CD4-positive, alpha-beta T cell treated with Interleukin-4 for 1 hour (primary cell): ENCODE measurements at places on chromosomes 5 and 9.
A peak's percentile ranks its signal among the peaks of the same experiment; 100 is the strongest.

DNA sequence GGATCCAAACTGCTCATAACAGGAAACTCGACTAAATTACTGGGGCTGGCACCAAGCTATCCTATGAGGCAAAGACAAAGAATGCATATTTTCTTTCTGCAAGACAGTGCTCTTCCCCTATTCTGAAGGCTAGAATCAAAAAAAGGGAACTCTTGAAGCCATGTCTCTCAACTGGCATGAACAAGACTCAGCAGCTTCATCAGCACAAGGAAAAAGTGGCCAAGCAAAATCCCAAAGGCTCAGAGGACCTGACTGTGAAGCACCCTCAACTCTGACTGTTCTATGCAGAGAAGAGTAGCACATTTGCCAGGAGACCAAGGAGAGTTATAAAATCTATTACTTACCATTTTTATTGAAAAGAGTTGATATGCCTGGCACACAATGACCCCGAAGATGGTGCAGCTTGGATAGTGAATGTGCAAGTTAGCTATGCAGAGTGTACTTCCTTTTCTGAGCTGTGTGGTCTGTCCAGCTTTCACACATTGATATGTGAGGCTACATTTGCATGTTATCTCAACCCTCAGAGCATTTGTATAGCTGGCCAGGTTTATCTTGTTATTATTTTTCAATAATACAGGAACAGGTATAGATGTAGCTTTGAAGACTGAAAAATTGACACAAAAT, 51.0 kb upstream of the FYB1 start:
- DNase-seq = peak; percentile 48

DNA sequence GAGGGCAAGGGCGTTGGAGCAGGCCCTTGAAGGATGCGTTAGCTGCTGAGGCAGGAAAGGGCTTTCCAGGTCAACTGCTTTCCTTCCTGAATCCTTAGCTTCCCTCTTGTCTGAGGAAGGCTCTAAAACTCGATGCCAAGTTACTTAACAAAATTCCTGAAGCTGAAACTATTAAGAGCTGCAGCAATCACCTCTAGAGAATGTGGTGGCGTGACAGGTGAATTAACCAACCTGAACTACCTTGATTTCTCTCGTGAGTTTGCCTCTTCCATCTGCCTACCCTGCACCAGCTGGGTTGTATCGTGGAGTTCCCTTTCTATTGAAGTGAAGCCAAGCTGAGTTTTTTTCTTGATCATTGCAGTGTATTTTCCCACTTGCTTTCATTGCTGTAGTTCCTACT, 96.1 kb downstream of the PDE8B start:
- no peak for DNase-seq

- no peak for DNase-seq
These were observed 42.2 kb upstream of the TNFSF8 start for GRCh38 chr9:114972510-114973136.

- no peak for DNase-seq
These were observed 43.6 kb upstream of the IPPK start for GRCh38 chr9:92713528-92713927.

DNA sequence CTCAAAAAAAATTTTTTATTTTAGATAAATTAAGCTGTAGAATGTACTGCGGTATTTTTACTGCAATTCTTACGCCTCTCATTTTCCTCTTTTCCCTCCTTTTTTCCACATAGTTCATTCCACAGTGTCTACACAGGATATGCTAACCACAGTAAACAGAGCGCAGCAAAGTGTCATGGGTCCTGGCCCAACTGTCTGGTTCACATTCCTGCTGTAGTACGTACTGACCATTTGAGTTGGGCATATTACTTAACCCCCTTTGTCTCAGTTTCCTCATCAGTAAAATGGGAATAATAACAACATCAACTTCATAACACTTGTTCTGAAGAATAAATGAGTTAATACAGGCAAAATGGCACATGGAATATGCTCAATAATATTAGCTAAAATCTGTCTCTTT, 41.6 kb downstream of the SLC44A1 start:
- no peak for DNase-seq

GRCh38 chr5:134549714-134550113, 24.2 kb downstream of the JADE2 start:
- DNase-seq = no peak

DNA sequence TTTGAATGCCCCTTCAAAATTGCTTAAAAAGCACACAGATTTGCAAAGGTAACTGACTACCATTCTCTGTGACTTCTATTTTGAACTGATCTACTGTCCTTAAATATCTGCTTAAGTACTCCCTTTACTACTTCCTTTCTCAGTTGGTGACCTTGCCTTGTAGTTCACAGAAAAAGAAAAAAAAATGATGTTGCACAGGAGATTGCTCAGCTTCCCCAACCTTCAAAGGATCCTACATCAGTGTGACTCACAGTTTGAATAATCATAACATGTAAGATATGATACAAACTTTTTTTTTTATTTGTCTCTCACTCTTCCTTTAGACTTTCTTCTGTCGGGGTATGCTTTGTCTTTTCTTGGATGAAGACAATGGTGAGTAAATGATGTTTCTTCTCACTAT, 1029.6 kb downstream of the CDH12 start:
- no peak for DNase-seq

GRCh38 chr9:92617951-92618510, 51.9 kb downstream of the IPPK start:
- DNase-seq = no peak

GRCh38 chr5:120538149-120538548, 74.0 kb downstream of the PRR16 start:
- DNase-seq = no peak

DNA sequence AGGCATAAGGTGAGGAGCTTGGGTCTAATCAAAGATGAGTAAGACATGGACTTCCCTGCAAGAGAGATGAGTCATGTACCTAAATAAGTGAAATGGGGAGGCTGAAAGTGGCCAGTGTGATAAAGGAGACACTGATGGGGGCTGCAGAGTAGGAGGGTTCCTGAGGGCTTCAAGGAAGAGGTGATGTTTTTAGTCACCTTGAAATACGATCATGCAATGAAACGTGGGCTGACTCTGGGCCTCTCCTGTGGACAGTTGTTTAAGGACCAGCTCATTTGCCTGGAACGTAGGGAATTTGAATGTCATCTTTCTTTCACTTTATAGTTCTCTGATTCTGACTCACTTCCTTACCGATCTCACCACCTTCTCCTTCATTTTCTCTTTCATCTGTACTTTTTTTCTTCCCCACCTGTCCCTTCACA, 49.6 kb upstream of the CPLX2 start:
- DNase-seq = no peak

DNA sequence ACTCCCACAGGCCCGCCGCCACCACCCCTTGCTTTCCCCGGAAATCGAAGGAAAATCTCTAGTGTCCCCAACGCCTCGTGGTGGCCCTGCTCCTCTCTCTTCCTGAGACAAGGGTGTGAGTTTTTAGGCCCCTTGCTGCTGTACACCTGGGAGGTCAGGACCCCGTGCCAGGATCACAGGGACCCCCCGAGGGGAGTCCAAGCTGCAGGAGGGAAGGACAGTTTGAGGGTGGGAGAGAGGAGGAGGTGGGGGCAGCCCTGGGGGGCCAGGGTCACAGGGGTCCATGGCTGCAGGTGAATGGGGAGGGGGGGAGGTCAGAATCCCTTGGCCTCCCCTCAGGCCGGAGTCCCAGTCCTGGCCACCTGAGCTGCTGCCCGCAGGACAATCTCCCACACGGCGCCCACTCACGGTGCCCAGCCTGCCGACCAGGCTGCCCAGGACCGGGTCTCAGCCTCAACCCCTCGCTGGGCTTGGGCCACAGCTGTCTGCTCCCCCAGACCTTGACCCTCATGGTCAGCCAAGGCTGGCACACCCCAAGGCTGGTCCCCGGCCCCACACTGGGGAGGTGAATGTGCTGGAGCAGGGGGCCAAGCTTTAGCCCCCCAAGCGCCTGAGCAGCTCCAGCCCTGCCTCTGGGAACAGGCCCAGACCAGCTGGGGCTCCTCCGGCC, 19.9 kb downstream of the TPPP start:
- DNase-seq = no peak

GRCh38 chr9:76580188-76580587, 121.2 kb downstream of the GCNT1 start:
- DNase-seq = no peak

DNA sequence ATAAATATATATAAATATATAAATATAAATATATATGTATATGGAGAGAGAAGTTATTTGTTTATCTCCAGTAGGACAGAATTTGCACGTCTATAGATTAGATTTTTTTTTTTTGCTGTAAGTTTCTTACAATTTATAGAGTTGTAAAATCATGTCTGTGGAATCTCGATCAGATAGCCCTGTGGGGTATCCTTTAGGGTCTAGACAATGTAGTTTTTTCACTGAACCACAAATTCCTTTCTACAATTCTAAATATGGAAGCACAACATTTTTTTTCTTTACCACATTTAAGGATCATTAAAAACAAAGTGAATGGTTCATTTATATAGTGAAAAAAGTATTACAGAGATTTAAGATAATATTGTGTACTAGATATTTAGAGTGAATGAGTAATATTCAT, 384.2 kb upstream of the ZNF608 start:
- no peak for DNase-seq

- DNase-seq = no peak
These were observed 33.4 kb upstream of the TTC1 start for GRCh38 chr5:159975462-159976019.

GRCh38 chr5:141326088-141326854, 4.0 kb upstream of the PCDHGA1 start:
- DNase-seq = peak; percentile 74

DNA sequence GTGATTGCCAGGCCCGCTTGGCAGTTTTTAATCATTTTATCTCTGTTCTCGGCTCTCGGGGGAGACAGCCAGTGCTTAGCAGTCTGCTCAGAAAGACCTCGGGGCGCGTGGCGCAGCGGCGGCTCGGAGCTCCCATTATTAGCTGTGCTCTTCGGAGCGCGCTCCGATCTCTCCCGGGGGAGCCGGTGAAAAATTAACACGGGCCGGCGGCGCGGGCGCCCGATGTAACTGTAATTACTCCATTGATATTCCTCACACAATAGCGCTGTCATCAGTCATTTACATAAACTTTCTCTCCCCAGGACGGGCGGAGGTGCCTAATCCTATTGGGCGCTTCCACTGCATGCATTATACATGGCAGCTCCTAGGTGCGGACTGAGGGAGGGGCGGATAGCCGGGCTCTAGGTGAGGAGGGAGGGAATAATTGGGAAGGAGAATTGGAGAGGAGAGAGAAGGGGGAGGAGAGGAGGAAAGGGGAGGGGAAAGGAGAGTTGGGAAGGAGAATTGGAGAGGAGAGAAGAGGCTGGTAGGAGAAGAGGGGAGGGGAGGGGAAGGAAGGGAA, 24.9 kb downstream of the LMX1B start:
- no peak for DNase-seq

DNA sequence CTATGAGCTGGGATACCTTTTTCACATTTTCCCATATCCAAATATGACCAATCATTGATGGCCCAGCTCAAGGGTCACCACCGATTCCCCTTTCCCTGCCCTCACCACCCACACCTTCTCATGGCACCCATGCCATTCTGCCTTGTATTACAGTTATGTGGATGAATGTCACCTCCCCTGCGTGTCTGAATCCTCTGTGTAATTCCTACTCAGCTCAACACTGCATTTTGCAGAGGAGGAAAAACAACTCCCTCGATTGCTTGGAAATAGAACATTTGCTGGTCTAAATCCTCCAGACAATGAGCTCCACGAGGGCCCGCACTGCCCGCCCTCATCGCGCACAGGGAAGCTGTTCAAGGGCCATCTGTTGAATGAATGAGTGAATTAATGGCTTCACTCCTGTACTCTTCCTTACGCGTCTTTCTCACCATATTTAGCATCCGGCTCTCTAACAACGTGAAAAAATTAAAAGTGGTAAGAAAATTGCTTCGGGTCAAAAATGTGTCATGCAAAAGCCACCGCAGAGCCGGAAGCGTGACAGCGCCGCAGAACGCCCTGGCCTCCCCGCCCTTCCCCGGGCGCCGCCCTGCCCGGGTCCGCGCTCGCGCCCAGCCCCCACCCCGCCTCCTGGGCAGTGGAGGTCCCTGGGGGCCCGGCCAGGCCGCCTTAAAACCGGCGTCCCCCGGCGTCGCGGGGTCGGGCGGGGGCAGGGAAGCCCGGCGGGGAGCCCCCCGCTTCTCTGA, 704 bp downstream of the SUSD1 start:
- DNase-seq = peak; percentile 81

DNA sequence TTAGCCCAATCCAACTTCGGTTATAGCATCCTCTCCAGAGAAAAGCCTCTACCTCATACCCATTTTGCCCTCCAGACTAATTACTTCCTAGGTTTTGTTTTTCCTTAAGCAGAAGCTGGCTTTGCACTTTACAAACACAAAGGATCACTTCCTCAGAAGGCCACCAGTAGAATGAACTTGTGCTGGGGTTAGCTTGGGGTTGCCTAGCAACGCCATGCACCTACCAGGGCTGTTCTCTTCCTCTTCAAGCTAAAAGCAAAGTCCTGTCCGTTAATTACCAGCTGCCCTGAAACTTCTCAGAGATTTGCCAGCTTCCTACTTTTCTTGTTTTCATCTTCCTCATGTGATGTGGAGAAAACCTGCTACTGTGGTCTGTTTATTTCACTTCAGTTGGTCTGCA, 132.0 kb upstream of the WWC1 start:
- peak; percentile 19 for DNase-seq

- DNase-seq = no peak
These were observed 43.8 kb downstream of the SPINK5 start for GRCh38 chr5:148107608-148108007.

DNA sequence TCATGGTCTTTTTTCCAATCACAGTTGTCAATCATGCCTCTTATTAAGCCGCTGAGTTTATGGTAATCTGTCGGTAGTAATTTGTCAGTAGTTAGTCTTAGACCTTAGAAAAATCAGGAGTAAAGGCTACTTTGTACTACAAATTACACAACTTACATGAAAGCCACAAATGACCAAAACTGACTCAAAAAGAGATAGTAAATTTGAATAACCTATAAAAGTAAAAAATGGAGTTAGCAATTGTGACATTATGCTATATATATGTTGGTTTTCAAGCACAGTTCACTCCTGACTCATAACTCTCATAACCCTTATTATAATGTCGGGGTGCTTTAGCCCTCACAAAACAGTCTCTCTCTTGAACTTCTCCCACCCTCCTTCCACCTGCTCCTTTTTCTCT, 251.8 kb downstream of the ROR2 start:
- DNase-seq = no peak

DNA sequence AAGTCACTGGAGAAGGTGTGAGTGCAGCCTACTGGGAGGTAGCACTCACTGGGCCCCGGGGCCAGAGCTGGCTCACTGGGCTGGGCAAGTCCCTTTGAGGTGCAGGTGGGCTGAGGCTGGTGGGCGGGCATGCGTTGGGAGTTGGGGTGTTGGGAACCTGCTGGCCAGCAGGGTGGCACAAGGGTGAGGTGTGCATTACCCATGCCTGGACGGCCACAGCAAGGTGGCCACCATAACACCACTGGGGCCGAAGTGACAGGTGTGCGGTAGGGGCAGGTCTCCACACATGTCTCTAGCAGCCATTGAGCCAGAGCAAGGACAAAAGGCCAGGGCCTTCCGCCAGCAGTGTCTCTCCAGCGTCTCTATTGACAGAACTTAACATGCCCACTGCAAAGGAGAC, 22.6 kb downstream of the PRRT1B start:
- no peak for DNase-seq
